ENCODE measurements at places on chromosomes 16 and 17. TPM values are rescaled to one million over a fixed set of nuclear protein-coding genes. Genes with fewer than 3 reads are reported as not detected.

- DNase-seq = no peak
These were observed 725 bp upstream of the ARL5C start for GRCh38 chr17:39166437-39167335.

GRCh38 chr16:75333721-75334163, 82.3 kb upstream of the BCAR1 start:
- DNase-seq = no peak

GRCh38 chr17:73747221-73748002, 103.2 kb upstream of the SDK2 start:
- DNase-seq = no peak

DNA sequence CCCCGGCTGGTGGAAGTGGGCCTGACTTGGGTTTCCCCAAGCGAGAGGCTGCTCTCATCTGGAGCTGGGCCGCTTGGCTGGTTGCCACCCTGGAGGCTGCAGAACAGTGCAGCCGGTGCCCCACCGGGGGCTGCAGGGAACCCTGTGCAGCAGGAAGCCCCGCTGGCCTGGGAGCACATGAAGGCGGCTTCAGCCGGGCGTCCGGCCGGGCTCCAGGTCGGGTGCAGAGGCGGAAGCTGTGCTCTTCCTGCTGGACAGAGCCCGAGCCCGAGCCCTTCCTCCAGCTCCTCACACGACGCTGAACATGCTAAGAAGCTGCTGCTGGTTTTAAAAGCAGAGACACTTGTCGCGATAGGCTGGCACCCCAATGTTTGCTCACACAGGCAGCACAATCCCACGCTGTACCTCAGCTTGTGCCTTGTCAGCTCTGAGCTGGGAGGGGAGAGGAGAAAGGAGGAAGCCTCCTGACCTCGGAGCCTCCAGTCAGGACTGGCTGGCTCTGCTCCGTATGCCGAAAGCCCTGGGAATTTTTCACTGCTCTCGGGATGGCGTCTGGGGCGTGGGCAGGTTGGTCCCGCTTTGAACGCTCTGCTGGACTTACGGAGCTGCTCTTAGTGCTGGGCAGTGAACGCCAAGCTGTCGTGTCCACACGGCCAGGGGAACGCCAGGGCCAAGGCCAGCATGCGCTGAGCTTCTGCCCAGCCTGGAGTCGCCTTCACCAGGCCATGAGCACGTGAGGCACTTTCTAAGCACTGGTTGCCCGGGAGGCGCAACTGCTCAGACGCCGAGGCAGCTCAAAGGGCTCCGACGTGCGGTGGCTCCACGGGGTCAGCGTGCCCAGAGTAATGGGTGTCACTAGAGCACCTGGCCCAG, 8.8 kb downstream of the CDK5R1 start:
- no peak for DNase-seq

DNA sequence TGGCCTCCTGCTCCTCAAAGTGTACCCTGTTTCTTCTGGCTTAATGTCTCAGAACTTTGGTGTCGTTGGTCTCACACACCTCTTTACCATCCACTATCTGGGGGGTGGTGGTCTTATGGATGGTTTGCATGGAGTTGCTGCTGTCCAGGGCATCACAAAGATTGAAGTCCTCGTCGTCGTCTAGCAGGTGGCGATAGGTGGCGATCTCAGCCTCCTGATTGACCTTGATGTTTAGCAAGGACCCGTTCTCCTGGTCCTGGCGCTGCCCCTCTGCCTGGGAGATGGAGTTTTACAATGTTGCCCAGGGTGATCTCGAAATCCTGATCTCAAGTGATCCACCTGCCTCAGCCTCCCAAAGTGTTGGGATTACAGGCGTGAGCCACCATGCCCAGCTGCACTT, 31.1 kb upstream of the HELZ start:
- no peak for DNase-seq

DNA sequence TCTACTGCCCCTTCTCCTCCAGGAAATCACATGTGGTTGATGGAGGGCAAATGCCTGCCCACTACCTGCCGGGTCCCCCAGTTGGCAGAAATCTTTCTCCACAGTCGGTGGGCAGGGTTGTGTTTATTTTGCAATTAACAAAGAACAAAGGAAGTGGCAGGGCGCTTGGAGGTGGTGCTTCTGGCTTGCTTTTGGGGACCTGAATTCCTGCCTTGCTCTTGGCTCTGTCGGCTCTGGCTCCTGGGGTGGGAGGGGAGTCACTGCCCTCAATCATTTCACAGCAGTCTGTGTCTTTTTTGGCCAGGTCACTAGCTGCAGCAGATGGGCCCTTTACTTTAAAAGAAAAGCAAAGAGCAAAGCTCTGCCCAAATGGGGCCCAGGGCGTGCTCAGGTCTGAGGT, 69.2 kb downstream of the C16orf78 start:
- DNase-seq = no peak

- DNase-seq = no peak
These were observed 99.4 kb downstream of the SALL1 start for GRCh38 chr16:51051671-51052070.

DNA sequence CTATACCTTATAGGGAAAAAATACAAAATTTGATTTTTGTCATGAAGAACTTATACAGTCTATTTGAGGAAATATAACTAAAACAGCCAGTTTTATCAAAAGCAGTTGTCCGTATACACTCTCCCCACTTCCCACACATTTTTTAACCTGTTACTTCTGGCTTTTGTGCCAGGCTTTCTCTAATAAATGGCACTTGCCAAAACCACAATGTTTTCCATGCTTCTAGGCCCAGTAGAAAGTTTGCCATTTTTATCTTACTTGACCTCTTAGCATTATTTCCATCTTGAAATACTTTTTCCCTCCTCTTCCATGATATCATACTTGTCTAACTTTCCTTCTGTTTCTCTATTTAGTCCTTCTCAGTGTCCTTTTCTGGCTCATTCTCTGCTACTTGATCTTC, 38.8 kb downstream of the EFCAB5 start:
- DNase-seq = no peak

DNA sequence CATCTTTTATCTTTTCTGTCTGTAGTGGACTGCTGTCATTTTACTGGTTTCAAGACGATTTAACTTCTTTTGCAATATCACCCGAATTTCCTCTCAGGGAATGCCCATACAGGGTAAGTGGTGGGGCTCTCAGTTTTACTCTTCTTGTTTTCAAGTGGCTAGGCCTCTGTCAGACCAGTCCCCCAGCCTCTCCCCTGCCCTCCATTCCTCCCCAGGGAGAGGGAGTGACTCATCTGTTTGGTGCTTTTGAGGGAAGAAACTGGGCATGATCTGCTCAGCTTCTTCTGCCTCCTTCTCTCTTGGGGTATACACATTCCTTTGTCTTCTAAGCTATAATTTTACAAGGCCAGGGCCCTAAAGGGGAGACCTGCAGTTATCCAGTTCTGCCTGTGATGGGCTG, 332.0 kb downstream of the CBLN1 start:
- DNase-seq = no peak

- DNase-seq = no peak
These were observed 416 bp downstream of the METTL26 start for GRCh38 chr16:635573-636205.

GRCh38 chr16:48335961-48336360, 49.3 kb downstream of the SIAH1 start:
- DNase-seq = no peak

DNA sequence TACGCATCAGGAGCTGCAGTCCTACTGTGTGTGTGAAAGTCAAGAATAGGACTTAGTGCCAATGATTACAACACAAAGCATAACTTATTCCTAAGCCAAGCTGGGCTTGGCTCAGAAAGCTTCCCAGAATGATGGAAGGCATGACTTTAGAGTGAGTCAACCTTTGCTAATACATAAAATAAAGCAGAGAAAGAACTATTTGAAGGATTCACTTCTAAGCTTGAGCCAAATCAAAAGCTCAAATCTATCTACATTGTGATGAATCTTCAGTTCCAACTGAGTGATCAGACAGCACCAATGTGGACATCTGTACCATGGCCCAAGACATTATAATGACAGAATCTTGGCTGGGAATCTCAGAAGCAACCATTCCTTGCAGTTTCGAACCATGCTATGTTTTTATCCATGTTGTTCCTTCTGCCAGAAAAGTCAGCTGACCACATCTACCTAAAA, 41.4 kb downstream of the SMG6 start:
- DNase-seq = no peak

DNA sequence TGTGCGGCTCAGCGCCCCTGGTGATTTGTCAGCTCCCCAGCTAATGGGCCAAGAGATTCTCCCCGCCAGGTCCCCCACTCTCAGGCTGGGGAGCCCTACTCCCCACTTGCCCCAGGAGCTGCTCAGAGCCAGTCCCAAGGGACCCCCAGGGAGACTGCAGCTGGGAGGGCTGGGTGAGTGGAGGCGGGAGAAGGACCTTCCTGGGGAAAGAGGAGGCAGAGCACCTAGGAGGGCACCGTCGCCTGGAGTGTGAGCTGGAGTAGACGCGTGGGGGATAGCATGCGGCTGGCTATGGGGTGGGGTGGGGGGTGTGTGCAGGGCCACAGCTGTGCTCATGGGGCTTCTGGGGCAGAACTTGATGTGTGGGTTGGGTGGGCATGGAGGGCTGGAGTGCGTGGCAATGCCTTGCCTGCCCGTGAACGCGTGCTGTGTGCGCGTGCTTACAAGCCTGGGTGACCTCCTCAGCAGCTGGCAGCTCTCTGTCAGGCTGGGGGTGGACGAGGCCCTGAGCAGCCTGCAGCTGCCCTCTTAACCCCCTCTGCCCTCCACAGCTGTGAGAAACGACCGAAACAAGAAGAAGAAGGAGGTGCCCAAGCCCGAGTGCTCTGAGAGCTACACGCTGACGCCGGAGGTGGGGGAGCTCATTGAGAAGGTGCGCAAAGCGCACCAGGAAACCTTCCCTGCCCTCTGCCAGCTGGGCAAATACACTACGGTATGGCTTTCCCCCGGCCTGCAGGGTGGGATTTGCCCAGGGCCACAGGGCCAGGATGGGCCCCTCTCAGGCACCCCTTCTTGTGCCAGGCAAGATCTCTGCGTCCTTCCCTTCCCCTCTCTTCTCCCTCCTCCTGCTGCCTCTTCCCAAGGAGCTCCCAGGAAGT, 12.9 kb downstream of the GJD3 start:
- DNase-seq = no peak

- DNase-seq = no peak
These were observed 257.1 kb downstream of the BCAS3 start for GRCh38 chr17:60934723-60935122.

GRCh38 chr16:58062821-58063220, 37.3 kb downstream of the MMP15 start:
- DNase-seq = no peak

DNA sequence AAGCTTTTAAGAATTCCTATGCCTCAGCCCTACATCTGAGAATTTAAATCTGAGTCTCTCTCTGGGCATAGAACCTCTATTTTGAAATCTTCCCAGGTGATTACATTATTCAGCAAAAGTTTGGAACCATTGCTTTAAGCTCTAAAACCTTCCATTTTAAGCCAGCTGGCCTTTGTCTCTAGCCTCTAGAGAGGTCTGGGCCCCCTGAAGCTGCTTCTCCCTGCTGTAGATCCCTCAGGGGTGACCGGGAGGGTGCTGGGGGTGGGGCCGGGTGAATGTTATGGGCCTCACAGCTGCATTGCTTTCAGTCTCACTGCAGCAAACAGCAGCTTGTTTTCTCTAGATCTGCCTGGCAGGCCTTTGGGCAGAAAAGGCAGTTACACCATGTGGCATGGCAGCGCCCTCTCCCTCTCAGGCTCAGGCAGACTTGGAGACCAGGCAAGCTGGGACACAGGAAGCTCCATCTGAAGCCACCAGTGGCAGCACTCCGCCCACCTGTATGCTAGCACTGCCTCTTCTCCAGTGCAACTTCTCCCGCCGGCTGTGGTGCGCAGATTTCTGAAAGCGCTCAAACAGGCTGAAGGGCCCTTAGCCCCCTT, 66.3 kb downstream of the MPRIP start:
- DNase-seq = no peak

GRCh38 chr17:82663381-82664275, 15.4 kb upstream of the WDR45B start:
- DNase-seq = no peak

GRCh38 chr16:83899272-83899897, 470 bp downstream of the MLYCD start:
- no peak for DNase-seq

GRCh38 chr16:48583075-48584065, 26.6 kb downstream of the N4BP1 start:
- DNase-seq = no peak

GRCh38 chr16:30006659-30007377, 4.0 kb downstream of the DOC2A start:
- no peak for DNase-seq

DNA sequence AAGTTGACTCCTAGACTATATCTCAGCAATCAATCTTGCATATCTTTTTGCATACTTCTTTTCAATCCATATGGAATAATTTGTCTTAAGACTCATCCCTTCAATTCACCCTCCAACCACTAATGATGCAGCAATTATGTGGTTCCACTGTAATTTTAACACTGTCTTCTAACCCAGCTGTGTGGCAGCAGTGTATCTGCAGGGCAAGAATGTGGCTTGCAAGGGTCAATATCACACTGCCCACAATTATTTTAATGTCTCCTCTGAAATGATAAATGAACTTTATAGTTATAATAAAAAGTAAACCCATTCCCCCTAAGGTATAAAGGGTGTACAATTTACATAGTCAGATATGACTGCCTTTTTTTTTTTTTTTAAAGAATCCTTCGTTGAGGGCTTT, 48.6 kb downstream of the FTO start:
- no peak for DNase-seq

DNA sequence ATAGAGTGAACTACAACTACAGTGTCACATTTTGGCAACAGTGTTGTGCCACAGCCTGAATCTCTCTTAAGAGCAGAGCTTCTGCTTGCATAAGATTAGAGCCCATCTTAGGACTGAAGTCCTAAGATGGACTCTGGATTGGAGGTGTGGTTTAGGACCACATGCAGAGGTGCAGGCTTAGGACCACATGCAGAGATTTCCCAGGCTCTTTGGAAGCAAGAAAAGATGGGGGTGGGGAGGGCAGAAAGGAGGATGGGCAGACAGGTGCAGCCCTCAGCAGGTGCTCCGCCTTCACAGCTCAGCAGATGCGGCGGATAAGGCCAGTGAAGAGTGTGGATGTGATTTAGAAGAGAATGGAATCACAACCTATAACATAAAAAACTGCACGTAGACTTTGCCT, 128.7 kb downstream of the TANGO6 start:
- DNase-seq = no peak

- no peak for DNase-seq
These were observed 118.4 kb upstream of the HSBP1 start for GRCh38 chr16:83689385-83689831.

- no peak for DNase-seq
These were observed at the start of gene ENO3 for GRCh38 chr17:4950746-4951204. TSS of gene ENO3 (plus strand) at chr17:4951119. CDS start at chr17:4951830, 711 bp downstream.

ZP2 gene
- polyA plus RNA-seq = not detected

SPATA22 gene
- 0.40 TPM for polyA plus RNA-seq

AGRP gene
- polyA plus RNA-seq = not detected

SDK2 gene
- polyA plus RNA-seq = 11.1 TPM

TMEM92 gene
- polyA plus RNA-seq = 3.3 TPM

MT1A gene
- not detected for polyA plus RNA-seq

MT3 gene
- 0.85 TPM for polyA plus RNA-seq

HSF5 gene
- polyA plus RNA-seq = 0.50 TPM

CPNE7 gene
- 6.8 TPM for polyA plus RNA-seq

CA10 gene
- 21.0 TPM for polyA plus RNA-seq

KRT34 gene
- polyA plus RNA-seq = not detected

TMEM97 gene
- polyA plus RNA-seq = 50.0 TPM

SKAP1 gene
- 10.6 TPM for polyA plus RNA-seq

KRTAP1-1 gene
- not detected for polyA plus RNA-seq
